Activated CD4-positive, alpha-beta T cell treated with anti-CD3 and anti-CD28 coated beads for 1 hour (primary cell): ENCODE measurements at places on chromosomes 5 and 9.

- peak; percentile 62 for DNase-seq
Measured at GRCh38 chr5:150778517-150779396, at the start of gene SMIM3. Gene SMIM3 (plus strand): TSS chr5:150778757. CDS start chr5:150795441, 16,684 bp downstream.

- no peak for DNase-seq
Measured at GRCh38 chr5:138503487-138504270, 38.4 kb downstream of the EGR1 start.

GRCh38 chr5:88364991-88365390, 96.3 kb upstream of the TMEM161B start:
- no peak for DNase-seq

DNA sequence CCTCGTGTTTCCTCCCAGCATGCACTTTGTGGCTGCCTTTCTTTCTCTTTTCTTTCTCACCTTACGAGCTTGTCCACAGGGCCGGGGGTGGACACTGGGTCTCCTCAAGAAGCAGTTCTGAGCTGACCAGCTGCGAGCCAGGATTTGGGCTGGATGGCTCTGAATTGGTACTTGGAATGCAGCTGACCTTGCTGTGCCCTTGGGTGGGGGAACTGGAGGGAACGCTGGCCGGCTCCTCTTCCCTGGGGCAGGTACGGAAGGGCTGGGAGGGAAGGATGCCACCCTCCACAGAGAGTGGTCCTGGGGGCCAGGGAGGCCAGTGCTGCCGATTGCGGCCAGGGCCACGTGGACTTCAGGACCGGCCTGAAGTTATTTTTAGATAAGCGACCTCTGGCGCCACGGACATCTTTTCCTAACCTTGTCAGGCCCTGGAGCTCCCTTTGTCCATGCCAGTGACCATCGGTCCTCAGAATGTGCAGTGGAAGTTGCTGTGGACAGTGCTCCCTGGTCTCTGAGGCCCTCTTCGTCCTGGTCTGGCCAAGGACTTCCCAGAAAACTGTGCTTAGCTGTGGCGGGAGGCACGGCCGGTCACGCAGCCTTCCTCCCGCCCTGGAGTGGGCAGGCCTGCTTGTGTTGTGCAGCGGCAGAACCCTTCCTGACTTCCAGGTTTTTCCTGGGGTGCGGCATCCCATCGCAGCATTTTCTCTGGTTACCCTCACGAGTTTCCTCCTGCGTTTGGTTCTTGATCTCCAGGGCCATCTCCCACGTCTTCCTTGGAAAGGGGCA, 13.5 kb upstream of the AHRR start:
- no peak for DNase-seq

DNA sequence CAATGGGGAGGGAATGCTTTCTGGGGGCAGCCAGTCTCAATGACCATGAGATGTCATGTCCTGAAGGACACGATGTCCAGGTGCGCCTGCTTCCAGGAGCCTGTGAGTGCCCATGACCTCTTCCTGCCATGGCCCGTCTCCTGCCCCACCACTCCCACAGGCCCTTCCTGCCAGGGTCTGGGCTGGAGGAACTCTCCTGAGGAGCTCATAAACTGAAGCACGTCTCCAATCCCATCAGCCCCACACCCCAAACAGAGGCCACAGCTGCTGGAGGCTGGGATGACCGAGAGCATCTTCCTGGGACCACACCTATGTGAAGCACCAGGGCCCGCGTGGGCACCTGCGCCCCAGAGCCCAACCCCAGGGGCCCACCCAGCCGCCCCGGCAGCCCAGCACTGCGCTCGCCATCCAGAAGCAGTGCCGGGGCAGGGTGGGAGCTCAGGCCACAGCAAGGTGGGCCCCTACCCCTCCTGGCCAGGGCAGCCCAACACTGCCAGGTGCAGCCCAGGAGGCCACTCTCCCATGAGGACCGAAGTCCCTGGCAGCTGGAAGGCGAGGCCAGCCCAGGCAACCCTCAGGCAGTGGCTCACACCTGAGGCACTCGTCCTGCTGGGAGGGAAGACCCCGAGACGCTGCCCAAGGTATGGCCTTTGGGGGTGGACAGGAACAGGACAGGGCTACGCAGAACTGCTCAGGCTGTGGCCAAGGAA, 53.9 kb upstream of the UBAC1 start:
- DNase-seq: no peak

DNA sequence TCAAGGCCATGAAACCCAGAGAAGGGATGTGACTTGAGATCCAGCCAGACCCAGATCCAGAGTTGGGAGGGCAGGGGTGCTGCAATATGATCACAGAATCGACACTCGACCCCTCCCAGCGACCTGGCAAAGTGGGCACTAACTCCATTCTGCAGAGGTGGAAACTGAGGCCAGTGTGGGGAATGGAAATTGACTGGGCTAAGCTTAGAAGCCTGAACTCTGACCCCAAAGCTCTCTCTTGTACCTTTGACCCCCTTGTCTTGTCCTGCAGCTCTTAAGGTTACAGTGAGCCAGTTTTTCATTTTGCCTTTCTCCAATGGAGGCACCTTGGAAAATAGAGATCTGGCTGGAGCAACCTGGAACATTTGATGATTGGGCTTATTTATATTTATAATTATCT, 14.5 kb upstream of the ERGIC1 start:
- DNase-seq: no peak

DNA sequence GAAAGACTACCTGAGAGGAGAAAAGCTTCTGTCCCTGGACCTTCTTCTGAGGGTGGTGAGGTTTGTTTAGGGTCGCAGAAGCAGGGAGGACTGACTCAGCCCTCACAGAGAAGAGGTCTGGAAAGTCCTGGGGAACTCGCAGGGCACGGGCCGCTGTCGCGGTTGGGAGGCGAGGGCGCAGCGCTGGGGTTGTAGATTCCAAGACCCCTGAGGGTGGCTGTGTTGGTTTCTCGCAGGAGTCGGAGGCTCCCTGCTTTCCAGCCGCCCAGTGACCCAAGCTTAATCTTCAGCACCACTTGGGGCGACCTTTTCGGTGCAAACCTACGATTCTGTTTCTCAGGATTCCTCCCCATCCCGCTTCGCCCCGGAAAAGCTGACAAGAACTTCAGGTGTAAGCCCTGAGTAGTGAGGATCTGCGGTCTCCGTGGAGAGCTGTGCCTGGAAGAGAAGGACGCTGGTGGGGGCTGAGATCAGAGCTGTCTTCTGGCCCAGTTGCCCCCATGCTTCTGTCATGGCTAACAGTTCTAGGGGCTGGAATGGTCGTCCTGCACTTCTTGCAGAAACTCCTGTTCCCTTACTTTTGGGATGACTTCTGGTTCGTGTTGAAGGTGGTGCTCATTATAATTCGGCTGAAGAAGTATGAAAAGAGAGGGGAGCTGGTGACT, 482 bp downstream of the SLC27A6 start:
- no peak for DNase-seq

- no peak for DNase-seq
Measured at GRCh38 chr9:77854258-77854915, 177.2 kb downstream of the GNAQ start.

DNA sequence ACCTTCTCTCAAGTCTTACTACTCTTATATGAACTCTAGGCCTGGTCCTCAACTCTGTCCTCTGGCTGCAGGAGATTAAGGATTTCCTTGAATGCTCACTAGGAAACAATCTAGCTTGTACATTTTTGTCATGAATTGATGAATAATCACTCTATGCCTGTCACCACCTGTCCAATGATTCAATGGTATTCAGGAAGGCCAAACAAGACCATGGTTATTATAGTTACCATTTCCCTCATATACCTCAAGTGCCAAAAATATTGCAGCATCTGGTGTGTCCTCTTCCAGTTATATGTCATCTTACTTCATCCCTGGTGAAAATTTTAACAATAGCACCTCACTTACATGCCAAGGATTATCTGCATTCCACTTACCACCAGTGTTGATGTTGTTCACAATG, 179.0 kb upstream of the MOCS2 start:
- DNase-seq: no peak

GRCh38 chr5:39489263-39489662, 64.5 kb upstream of the DAB2 start:
- DNase-seq: no peak
